ENCODE measurements at places on chromosomes 1 and 21.

GRCh38 chr1:208933984-208934525 is 649.5 kb upstream of the CAMK1G start:
- no peak for DNase-seq

- DNase-seq = no peak
These were observed 31.2 kb upstream of the COQ8A start for GRCh38 chr1:226908913-226909312.

DNA sequence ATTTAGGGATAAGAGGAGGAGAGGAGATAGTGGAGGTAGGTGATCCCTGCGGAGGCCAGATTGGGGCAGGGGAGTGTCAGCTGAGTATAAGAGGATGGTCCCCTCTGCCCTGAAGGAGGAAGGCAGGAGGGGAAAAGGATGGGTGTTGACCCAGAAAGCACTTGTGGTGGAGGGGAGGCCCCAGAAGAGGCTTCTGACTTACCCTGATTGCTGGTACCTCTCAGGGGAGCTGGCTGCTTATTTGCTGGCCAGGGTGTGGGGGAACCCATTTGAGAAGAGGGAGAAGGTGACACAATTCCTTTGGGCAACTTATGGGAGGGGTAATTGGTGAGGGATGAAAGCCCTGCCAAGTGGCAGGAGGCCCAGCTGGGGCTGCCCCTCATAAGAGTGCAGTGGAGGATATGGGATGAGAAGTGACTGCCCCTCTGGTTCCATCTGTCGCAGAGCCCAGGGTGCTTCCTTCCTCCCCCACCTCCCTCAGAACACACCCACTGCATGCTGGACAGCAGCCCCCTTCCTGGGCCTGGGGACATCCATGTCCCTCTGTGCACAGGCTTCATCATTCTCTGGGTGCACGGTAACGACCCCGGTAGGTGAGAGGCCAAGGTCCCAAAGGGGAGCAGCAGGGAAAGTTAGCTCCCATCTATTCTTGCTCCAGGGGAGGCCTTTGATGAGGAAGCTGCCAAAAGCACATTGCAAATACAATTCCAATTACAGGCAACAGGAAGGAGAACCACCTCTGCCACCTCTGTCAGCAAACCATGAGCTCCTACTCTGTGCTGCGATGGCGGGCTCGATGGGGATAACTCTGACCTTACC is 1.4 kb upstream of the PCSK9 start:
- DNase-seq = no peak

GRCh38 chr1:74673351-74674111 is at the start of gene ERICH3:
Gene ERICH3 (minus strand): TSS chr1:74673792. CDS start chr1:74673519, 273 bp downstream.
- DNase-seq = no peak

- no peak for DNase-seq
These were observed 33.7 kb upstream of the PRDM2 start for GRCh38 chr1:13666317-13666716.

GRCh38 chr1:204477036-204477740 is 17.4 kb downstream of the PIK3C2B start:
- no peak for DNase-seq

GRCh38 chr1:208213786-208214185 is 30.4 kb downstream of the PLXNA2 start:
- DNase-seq = no peak

DNA sequence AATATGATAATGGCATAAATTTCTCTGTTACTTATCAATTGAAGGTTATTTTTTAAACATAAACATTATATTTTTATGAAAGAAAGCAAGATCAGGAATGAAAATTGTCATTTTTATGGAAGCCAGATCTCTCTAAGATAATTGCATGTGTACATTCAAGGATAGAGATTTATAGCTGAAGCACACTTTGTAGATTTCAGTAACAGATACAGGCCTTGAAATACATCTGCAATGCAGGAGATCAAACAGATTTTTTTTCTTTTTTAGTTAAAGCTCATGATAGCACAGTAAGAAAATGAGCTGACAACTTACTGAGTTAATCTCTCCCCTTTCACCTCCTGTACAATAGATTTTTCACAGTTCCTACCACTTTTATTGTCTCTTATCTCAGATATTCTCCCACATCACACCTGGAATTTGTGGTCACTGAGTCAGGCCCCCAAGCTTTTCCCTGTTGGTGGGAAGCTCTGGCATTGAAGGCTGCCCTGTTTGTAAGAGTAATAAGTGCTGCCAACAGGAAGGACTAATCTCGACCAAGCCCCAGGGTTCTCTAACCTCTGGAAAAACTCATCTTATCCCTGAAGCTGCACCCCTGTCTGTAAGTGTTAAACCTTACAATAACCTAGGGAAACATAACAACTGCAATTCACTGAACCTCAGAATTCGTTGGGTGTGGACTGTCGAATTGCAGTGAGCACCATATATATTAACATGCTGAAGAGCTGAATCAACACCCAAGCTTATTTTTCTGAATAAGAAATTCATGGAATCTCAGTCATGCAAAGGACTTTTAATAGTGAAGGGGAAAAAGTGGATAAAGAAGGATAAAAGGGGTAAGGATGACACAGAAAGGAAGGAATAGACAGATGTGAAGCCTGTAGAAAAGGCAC is 599.0 kb downstream of the LMO4 start:
- DNase-seq = no peak

DNA sequence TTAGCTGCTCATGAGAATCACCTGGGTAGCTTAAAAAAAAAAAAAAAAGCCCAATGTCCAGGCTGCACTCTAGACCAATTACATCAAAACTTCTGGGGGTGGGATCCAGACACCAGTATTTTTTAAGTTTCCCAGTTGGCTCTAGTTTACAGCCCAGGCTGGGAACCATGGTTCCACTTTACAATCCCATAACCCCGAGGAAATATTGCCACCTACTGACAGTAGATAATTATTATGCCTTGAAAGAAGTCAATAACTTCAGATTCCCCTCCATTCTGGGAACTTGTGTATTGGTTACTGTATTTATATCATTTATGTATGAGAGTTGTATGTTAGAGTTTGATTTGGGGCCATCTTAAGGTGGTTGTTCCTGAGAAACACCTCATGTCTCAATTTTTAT is 100.2 kb downstream of the SPATA46 start:
- DNase-seq = no peak

DNA sequence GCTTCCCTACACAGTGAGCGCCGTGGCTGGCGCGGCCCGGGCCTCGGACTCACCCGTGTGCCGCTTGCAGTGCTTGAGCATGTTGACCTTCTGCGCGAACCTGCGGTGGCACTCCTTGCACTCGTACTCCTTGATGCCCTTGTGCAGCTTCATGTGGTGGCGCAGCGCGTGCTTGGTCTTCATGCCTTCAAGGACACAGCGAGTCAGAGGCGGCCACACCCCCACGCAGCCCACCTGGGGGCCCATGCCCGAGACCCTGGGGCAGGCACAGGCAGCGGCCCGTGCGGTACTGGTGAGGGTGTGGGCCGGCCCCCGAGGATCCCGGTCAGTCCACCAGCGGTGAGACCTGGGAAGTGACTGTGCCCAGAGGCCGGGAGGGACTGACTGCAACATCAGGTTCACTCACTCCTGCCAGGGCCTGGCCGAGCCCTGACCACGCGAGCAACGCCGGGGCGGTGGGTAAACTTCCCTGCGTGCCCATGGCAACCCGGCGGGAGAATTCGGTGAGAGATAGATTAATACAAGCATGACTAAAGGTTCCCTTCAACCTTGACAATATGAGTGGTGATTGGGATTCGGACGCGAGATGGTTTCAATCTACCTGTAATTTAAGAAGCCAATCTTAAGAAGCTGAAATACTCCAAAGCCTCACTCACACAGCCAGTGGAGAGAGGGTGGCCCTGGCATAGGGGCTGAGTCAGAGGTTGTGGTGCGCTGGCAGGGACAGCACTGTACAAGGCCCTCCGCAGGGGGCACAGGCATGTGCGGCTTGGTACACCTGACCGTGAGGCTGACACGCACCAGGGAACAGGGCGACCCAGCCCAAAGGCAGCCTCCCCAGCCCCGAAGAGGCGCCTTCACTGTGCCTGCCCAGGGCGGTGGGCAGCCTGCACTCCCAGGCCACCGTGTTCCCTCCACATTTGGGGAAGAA is 49.1 kb upstream of the RIPK4 start:
- DNase-seq = no peak

DNA sequence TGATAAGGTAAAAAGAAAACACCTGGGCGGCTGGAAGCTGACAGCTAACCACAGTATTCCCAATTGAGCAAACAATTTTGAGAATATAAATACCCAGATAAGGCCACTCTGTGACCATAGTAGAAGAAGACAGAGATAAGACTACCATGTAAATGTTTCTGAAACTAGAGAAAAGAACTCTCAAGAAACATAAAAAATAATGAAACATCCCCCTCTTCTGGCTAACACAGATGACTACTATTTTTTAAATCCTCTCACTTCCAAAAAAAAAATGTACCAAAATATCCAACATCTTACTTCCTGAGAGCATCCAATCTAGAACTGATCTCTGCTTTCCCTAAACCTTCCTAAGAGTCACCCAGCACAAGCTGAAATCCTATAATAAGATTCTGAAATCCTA is 125.9 kb downstream of the HFM1 start:
- DNase-seq = no peak

DNA sequence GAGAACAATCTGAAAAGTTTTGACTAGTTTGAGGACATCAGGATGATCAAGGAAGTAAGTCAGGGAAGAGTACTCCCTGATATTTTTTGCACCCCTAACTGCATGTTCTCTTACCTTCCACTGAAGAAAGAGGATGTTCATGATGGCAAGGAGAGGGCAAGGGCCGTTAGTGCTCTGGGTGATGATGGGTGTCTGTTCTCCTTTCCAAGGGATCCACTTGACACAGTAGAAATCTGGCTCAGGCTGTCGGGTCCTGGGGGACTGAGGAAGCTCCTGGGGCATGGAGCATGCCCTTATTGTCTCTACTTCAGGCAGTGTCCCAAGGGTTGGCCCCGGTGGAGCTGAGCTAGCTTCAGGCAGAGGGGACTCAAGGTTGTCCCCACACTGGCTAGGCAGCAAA is 4.7 kb downstream of the MINDY1 start:
- DNase-seq = no peak

GRCh38 chr1:6888268-6888667 is 103.0 kb downstream of the CAMTA1 start:
- DNase-seq = no peak

DNA sequence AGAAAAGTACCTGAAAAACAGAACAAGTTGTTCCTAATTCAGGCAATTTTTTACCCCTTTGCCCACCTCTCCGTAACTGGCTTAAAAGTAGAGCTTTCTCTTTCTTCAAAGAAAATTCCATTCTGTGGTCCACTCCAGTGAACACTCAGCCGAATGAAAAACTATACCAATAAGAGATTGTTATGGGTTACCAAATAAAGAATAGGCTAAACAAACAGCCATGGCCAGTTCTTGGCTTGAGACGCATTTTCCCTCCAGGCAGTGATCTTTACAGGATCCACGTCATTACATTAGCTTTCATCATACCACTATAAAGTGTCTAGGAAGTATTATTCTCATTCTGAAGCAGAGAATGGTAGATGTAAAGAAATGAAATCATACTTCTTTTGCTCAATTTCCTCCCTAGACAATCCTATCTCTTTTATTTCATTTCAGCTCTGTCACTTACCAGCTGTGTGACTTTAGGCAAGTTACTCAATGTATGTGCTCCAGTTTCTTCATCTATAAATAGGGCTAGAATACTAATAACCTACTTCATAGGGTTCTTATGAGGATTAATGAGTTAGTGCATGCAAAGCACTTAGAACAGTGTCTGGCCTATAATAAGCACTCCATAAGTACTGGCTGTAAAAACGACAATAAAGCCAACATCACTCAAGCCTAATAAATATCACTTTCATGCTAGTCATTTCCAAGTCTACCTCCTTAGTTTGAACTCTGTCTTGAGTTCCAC is 26.5 kb upstream of the TRIM45 start:
- no peak for DNase-seq

GRCh38 chr1:61782771-61783170 is 40.5 kb downstream of the PATJ start:
- DNase-seq = no peak

- DNase-seq = no peak
These were observed 217.2 kb upstream of the NFIA start for GRCh38 chr1:60865166-60865565.

- no peak for DNase-seq
These were observed 106.7 kb downstream of the SETD4 start for GRCh38 chr21:35953597-35953996.

GRCh38 chr21:26070822-26071425 is 99.6 kb downstream of the APP start:
- no peak for DNase-seq

DNA sequence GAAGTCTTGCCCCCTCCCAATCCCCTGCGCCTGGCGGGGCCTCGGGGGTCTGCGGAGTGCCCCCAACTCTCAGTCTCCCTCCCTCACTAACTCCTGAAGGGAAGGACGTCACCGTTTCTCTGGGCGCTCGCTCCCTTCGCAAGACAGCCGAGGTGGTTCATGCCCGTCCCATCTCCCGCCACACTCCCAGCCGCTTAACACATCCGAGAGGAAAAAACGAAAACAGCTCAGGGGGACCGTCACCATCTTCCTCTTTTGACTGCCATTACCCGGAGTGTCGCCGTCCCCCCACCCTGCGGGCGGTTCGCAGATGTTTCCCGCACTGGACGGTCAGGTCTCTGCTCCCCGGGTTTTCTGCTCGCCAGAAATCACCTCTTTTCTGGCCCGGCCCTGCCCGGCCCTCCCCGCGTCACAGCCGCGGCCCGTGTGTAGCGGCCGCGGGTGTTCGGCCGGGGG is 532 bp downstream of the ERO1B start:
- no peak for DNase-seq

GRCh38 chr1:169701261-169702005 is 10.0 kb downstream of the SELL start:
- DNase-seq = no peak

DNA sequence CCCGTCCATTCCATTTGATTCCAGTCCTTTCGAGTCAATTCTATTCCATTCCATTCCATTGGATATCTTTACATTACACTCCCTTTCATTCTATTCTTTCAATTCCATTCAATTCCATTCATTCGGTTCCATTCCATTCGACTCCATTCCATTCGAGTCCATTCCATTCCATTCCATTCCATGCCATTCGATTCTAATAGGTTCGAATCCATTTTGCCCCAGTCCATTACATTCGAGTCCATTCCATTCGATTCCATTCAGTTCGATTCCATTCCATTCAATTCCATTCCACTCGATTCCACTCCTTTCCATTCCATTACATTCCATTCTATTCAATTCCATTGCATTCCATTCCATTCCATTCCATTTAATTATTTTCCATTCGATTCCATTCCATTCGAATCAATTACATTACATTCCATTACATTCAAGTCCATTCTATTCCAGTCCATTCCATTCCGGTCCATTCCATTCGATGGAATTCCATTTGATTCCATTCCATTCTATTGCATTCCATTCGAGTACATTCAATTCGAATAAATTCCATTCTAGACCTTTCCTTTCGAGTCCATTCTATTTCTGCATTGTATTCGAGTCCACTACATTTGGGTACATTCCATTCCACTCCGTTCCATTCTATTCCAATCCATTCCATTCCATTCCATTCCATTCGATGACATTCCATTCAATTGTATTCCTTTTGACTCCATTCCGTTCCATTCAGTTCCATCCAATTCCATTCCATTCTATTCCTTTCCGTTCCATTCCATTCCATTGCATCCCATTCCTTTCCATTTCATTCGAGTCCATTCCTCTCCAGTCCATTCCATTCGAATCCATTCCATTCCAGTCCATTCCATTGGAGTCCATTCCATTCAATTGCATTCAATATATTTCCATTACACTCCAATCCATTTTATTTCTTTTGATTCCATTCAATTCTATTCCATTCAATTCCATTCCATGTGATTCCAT is 2604.8 kb upstream of the TPTE start:
- DNase-seq = no peak

GRCh38 chr1:234144901-234145300 is 228.4 kb upstream of the COA6 start:
- DNase-seq = no peak

- DNase-seq = no peak
These were observed 68.2 kb upstream of the KCNJ6 start for GRCh38 chr21:37984416-37984815.
